Trophoblast cell (in vitro differentiated cells and primary cell): ENCODE measurements at places on chromosomes 5 and 9.
A peak's percentile ranks its signal among the peaks of the same experiment; 100 is the strongest.

DNA sequence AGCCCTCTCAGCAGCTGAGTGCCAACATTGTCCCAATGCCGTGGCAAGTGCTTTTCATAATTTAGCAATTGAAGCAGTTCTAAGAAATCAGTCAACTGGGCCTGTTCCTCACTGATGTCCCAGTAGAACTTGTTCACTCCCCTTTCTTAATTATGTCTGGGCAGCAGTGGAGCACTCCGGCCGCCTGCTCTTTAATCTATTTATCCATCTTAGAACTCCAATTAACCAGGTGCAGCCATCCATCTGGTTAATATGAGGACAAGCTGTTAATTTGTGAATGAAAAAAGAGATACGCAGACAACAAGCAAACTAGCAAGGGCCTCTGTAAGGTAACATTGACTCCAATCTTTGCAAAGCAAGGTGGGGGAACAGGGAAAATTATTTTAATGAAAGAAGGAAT is 39.4 kb downstream of the MAT2B start:
- no peak for DNase-seq

DNA sequence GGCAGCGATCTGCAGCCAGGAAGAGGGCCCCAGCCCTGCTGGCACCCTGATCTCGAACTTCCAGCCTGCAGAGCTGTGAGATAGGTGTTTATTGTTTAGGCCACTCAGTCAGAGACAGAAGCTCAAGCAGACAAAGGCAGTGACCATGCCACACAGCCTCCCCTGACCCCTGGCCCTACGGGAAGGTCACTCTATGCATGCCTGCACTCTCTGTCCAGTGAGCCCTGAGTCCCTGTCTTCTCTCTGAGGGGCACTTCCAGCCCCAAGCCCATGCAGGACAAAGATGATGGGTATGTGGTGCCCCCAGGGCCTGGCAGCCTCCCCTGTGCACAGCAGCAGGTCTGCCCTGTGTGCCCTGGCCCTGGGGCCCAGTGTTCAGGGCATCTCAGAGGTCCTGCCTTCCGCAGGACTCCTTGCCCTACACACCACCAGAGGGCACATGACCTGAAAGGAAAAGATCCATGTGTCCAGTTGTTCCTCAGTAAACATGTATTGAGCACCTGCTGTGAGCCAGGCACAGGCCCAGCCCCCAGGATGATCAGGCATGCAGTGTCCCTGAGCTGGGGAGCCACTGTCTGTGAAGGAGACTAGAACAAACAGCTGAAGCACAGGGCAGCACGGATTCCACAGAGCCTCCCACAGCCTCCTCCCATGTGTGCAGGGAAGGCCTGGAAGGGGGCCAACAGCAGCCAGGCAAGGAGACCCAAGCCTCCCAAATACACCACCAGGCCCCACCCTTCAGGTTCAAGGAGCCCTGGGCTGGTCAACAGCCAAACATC is 109.3 kb downstream of the ATPSCKMT start:
- DNase-seq: peak; percentile 31

DNA sequence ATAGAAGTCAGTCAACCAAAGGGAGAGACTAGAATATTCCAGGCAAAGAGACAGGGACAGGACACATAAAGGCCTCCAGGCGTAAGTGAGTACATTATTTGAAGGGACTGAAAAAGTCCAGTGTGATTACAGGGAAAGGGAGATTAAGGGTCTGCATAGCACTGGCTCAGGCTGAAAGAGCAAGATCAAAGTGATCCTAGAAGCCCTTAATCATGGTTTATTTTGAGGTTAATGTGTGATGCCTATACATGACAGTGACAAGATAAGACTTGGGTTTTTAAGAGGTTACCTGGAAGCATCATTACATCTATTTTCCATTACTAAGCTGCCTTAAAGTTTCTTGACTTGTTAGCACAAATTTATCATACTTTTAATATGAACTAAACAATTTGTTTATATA is 25.8 kb downstream of the LMBRD2 start:
- DNase-seq: no peak

DNA sequence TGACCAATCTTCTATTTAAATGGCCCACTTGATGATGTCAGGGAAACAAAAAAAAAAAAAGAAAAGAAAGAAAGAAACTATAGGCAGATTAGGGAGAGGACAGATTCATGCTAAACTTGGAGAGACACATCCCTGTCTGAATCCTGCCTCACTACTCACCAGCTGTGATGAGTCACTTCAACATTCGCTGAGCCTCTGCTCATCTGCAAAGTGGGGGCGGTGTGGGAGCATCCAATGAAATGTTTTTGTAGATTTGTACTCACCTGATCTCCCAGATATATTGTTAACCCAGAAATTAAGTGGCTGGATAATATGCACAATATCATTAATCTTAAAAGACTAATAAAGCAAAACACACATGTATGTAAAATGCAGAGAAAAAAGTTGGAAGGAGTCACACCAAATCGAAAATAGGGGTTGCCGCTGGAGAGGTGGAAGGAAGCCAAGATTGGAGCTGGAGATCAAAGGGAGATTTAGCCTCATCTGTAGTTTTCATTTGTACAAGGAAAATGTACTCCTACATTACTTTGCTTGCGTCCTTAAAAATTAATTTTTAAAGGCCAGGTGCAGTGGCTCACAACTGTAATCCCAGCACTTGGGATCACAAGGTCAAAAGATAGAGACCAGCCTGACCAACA is 17.0 kb upstream of the ERGIC1 start:
- DNase-seq: no peak

GRCh38 chr5:17000291-17000939 is 64.3 kb upstream of the MYO10 start:
- DNase-seq: peak; percentile 29
